ENCODE measurements at places on chromosomes 1 and 21. TPM values are rescaled to one million over a fixed set of nuclear protein-coding genes. Genes with fewer than 3 reads are reported as not detected.

CLCA1 gene
- total RNA-seq = not detected

DCST1 gene
- total RNA-seq = not detected

MUTYH gene
- 65.3 TPM for total RNA-seq

ATF3 gene
- 21.3 TPM for total RNA-seq

DNAH14 gene
- total RNA-seq = 0.32 TPM

DNA sequence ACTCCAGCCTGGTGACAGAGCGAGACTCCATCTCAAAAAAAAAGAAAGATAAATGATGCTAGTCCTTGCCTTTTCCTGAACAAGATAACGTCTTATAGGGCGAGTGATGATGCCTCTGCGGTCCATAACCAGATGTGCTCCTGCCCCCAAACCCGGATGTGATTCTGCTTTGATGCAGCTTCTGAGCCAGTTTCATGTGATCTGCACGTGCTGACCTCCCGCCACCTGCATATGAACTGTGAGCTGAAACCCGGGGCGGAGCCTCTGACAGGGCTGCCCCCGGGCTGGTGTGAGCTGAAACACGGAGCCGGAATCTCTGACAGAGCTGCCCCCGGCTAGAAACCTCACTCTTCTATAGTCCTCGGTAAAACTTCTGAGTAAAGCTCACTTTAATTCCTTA lies 1.3 kb downstream of the KRTAP12-4 start:
- no peak for DNase-seq

DNA sequence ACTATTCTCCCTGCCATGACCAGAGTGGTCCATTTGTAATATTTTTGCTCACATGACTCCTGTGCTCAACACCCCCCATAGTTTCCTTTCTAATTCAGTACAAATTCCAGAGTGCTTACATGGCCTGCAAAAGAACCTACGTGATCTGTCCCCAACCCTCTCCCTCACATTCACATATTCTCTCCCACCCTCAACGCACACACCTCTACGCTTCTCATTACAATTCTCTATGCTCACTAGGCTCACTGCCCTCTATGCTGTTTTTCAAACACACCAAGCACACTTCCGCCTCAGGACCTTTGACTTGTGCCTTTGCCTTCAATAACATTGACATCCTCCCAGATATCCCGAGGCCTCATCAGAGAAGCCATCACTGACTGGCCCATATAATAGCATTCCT lies 23.8 kb upstream of the FBXO28 start:
- DNase-seq = no peak

DNA sequence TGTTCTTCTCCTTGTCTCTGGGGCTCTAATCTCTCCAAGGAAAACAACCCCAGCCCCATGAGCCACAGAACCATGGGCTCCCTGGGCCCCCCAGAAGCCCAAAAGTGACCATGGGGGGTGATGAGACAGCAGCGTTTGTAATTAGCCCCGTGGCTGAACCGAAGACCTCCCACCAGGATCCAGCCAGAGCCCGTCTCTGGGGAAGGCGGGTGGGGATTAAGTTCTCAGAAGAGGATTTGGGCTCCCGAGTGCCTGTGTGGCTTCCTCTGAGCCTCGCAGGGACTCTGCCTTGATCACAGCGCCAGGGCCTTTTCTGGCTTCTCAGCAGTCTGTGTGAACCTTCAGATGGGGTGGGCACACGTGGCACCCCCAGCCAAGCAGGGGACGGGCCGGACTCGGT lies 77.0 kb downstream of the ALPL start:
- no peak for DNase-seq
